ENCODE measurements at places on chromosomes 16 and 17. TPM values are rescaled to one million over a fixed set of nuclear protein-coding genes. Genes with fewer than 3 reads are reported as not detected.

- H3K27me3 ChIP-seq: no peaks in the 10 kb centered on the region
- peaks cover 2% of the 10 kb centered on the region for H3K4me1 ChIP-seq
- no peak overlapping the region for H3K4me3 ChIP-seq
- peaks cover 4% of the 10 kb centered on the region for H3K36me3 ChIP-seq
These were observed 8.9 kb upstream of the MVD start for GRCh38 chr16:88671806-88672205.

Gene CNGB1
- total RNA-seq: not detected

DNA sequence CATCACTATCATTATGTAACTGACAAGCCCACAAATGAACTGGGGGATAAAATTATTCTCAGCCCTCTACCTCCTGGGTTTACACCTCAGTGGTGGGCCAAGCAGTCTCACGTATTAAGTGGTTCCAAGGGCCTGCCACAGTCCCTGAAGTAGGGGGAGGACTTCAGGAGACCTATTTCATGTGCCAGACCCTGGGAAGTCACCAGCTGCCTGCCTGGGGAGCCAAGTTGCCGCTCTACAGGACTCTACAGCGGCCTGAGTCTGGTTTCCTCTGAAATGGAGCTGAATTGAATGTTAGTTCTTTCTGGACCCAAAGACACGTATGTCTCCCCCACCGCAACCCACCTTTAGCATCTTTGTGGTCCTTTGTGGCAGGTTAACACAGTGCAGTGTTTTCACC lies 187.0 kb downstream of the IRX3 start:
- no peaks in the 10 kb centered on the region for H3K4me1 ChIP-seq
- H3K4me3 ChIP-seq: no peak overlapping the region
- no peak overlapping the region for H3K27ac ChIP-seq
- no peak for DNase-seq
- H3K36me3 ChIP-seq: peaks cover 11% of the 10 kb centered on the region
- H3K27me3 ChIP-seq: no peaks in the 10 kb centered on the region

- no peak within 1 kb of the TSS for H3K27ac ChIP-seq
- DNase-seq: peak; percentile 69
- H3K4me1 ChIP-seq: peaks cover 63% of the 10 kb centered on the region
- peaks cover 48% of the 10 kb centered on the region for H3K27me3 ChIP-seq
- H3K4me3 ChIP-seq: peak within 1 kb of the TSS; percentile 5
These were observed at the start of gene RAP1GAP2 for GRCh38 chr17:2796164-2797125. RAP1GAP2 (plus strand) TSS chr17:2796438; CDS start chr17:2796528, 90 bp downstream.

Gene TNS4
- total RNA-seq: 5.8 TPM

DNA sequence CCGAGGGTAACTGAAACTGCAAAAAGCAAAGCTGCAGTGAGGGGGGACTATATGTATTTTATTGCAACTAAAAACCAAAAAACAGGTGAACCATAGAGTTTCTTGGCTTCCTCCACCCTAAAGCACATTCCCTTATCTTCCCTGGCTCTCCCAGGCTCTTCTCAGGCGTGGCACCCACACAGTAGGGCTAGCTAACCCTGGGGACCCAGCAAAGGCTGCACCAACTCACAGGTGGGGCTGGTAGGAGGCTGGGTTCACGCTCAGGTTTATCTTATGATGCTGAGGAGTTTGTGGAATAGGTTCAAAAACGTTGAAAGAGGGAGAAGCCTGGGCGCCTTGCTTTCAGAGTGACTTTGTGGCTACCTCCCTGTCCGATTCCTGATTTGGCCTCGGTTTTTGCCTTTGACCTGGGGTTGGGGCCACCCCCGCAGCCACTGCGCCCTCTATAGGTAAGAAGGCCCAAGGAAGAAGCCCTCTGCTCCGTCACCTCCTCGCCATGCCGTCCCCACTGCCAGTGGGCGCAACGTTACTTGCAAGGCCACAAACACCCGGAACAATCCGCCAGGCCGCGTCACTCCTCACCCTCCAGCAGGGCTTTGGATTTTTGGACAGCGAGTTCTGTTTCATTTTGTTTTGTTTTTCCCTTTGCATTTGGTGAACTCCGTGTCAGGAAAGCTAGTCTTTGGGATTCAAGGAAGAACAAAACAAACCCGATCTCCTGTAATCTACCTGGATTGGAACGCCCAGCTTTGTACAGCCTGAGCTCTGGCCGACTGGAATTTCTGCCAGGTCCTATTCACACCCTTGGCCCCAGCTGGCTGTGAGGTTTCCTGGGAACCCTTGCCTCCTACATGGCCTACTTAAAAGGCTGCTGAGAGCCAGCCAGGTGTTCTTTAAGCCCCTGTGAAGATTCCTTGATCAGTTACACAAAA lies 60.8 kb downstream of the TBC1D16 start:
- DNase-seq: no peak
- no peaks in the 10 kb centered on the region for H3K4me1 ChIP-seq
- no peaks in the 10 kb centered on the region for H3K36me3 ChIP-seq
- H3K4me3 ChIP-seq: no peak overlapping the region
- no peak overlapping the region for H3K27ac ChIP-seq

DNA sequence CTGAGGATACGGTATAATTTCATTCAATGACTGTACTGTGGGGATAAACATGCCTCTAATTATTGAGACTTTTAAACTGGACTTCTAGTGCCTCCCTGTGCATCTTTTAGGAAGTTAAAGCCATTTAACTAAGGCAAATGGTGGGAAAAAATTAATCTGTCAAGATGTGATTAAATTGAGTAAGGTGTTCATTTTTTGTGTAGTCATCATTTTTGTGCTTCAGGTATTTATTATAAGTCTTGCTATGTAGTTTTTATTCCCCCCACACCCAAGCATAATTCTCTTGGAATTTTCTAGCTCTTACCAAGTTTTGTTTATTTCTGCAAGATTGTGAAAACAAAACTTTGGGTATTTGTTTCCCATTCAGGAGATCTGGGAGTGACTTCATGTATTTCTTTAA lies 10.2 kb downstream of the TAF15 start:
- H3K4me3 ChIP-seq: no peak overlapping the region
- no peaks in the 10 kb centered on the region for H3K27me3 ChIP-seq
- no peak for DNase-seq
- peak overlapping the region; percentile 27 for H3K27ac ChIP-seq
- peaks cover 48% of the 10 kb centered on the region for H3K4me1 ChIP-seq

Data from activated CD8-positive, alpha-beta T cell treated with anti-CD3 and anti-CD28 coated beads for 36 hours (primary cell).